ENCODE measurements at places on chromosomes 5 and 9. TPM values are rescaled to one million over a fixed set of nuclear protein-coding genes. Genes with fewer than 3 reads are reported as not detected.

NTNG2 gene
- 69.5 TPM for total RNA-seq

FAM221B gene
- total RNA-seq: not detected

SH2D3C gene
- total RNA-seq: 17.1 TPM

SLC6A19 gene
- total RNA-seq: not detected

SLIT3 gene
- total RNA-seq: 19.6 TPM

PKN3 gene
- 1.7 TPM for total RNA-seq

PLAC8L1 gene
- 1.2 TPM for total RNA-seq

PRELID2 gene
- 24.5 TPM for total RNA-seq

SLC36A3 gene
- total RNA-seq: not detected

TMC1 gene
- total RNA-seq: 1.5 TPM

TAF1L gene
- total RNA-seq: not detected

CDKN2B gene
- 4.3 TPM for total RNA-seq

TMEM171 gene
- 3.0 TPM for total RNA-seq

Data from dorsolateral prefrontal cortex (tissue), 122 donors.